WTC11 (cell line): ENCODE measurements at places on chromosomes 1 and 21. TPM values are rescaled to one million over a fixed set of nuclear protein-coding genes. Genes with fewer than 3 reads are reported as not detected.

DNA sequence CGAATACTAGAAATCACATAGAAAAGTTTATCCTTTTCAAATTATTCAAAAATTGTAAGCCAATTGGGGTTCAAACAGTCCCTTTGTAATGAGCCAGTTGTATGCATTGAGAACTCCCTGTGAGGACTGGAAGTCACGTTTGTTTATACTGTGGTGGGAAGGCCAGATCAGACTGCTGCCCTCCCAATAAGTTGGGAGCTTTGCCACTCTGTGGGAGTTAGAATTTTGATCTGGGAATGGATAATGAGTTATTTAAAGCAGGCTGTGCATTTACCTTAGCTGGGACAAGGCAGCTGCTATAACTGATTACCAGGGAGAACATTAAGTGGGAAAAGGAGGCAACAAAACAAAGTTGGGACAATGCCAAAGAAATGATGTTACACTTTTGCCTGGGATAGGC is 178.8 kb downstream of the SDCCAG8 start:
- peaks cover 19% of the 10 kb centered on the region for H3K4me1 ChIP-seq
- H3K4me3 ChIP-seq: no peak overlapping the region
- H3K27ac ChIP-seq: no peak overlapping the region

- no peak overlapping the region for H3K27ac ChIP-seq
- no peaks in the 10 kb centered on the region for H3K27me3 ChIP-seq
- no peak for DNase-seq
Measured at GRCh38 chr1:41440321-41441085, 44.0 kb downstream of the EDN2 start.

Gene MPL
- total RNA-seq: 0.15 to 0.44 TPM (median 0.21 TPM) in 3 replicates

DNA sequence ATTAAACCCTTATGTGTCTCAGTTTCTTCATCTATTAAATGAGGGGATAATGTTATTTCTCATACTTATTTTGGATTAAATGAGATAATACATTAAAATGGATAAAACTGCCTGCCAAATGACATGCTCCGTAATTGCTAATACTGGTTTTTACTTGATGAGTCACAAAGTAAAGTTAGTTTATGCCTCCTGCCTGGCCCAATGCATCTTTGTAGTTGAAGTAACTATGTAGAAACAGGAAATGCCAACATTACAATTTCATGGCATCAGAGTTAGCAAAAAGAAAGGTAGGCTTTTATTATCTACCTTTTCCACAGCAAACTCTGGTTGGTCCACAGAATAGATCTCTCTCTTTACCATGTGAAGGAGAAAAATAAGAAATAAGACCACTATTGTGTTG is 214.5 kb downstream of the TBX15 start:
- H3K4me1 ChIP-seq: no peaks in the 10 kb centered on the region
- no peaks in the 10 kb centered on the region for H3K36me3 ChIP-seq
- H3K4me3 ChIP-seq: no peak overlapping the region
- no peak for DNase-seq
- no peak overlapping the region for H3K27ac ChIP-seq
- H3K27me3 ChIP-seq: no peaks in the 10 kb centered on the region; the same call in 1 of the 2 replicates

Gene OR2T10
- total RNA-seq: not detected in 3 replicates

DNA sequence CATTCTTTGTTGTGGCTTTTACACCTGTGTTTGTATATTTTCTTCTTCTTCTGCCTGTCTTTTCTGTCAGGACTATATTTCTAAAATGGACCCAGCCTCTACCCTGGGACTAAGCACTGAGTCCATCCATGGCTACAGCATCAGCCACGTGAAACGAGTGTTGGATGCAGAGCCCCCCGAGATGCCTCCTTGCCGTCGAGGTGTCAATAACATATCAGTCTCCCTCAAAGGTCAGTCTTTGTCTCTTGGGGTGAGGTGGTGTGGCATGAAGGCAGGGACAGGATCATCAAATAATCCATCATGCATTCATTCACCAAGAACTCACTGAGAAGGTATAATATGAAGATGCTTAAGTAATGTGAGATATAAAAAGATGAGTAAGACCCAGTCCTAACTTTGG is 19.1 kb upstream of the IPO9 start:
- H3K27me3 ChIP-seq: no peaks in the 10 kb centered on the region
- peaks cover 60% of the 10 kb centered on the region for H3K36me3 ChIP-seq
- DNase-seq: no peak
- no peak overlapping the region for H3K4me3 ChIP-seq
- H3K4me1 ChIP-seq: no peaks in the 10 kb centered on the region
- H3K27ac ChIP-seq: no peak overlapping the region

Gene AIRE
- 0.05 to 0.09 TPM in 2 of 3 replicates, not detected in the other for total RNA-seq

DNA sequence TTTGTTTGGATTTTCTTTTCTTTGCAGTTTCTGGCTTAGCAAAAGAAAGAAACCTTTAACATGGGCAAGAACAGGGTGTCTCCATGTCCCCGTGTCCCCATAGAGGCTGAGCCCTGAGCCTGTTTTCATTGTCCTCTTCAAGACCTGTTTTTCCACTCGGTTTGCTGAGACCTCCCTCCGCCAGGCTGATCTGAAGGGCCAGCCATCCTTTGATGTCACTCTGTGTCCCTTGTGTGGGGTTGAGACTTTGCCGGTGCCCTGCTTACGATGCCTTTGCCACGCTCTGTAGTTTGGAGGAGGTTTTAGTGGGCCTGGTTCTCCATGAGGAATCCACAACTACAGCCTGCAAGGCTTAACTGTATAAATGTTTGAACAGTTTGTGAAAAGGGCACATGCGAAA is 23.8 kb downstream of the IFNGR2 start:
- peaks cover 43% of the 10 kb centered on the region for H3K36me3 ChIP-seq
- H3K27me3 ChIP-seq: no peaks in the 10 kb centered on the region
- no peak overlapping the region for H3K4me3 ChIP-seq
- no peak for DNase-seq
- peak overlapping the region; percentile 37; the same call in 1 of the 2 replicates for H3K27ac ChIP-seq
- no peaks in the 10 kb centered on the region for H3K4me1 ChIP-seq

- no peak overlapping the region for H3K27ac ChIP-seq
- no peaks in the 10 kb centered on the region for H3K27me3 ChIP-seq
- peaks cover 2% of the 10 kb centered on the region for H3K4me1 ChIP-seq
- DNase-seq: no peak
Measured at GRCh38 chr1:167013108-167013929, 24.2 kb downstream of the MAEL start.

GRCh38 chr21:31873275-31873695 is 465 bp downstream of the HUNK start:
- H3K27ac ChIP-seq: no peak overlapping the region
- no peak overlapping the region for H3K4me3 ChIP-seq
- H3K27me3 ChIP-seq: peaks cover 47% of the 10 kb centered on the region
- H3K4me1 ChIP-seq: peaks cover 44% of the 10 kb centered on the region

Gene RNU1-1
- 1,028 to 1,267 TPM (median 1,197 TPM) in 3 replicates for total RNA-seq

DNA sequence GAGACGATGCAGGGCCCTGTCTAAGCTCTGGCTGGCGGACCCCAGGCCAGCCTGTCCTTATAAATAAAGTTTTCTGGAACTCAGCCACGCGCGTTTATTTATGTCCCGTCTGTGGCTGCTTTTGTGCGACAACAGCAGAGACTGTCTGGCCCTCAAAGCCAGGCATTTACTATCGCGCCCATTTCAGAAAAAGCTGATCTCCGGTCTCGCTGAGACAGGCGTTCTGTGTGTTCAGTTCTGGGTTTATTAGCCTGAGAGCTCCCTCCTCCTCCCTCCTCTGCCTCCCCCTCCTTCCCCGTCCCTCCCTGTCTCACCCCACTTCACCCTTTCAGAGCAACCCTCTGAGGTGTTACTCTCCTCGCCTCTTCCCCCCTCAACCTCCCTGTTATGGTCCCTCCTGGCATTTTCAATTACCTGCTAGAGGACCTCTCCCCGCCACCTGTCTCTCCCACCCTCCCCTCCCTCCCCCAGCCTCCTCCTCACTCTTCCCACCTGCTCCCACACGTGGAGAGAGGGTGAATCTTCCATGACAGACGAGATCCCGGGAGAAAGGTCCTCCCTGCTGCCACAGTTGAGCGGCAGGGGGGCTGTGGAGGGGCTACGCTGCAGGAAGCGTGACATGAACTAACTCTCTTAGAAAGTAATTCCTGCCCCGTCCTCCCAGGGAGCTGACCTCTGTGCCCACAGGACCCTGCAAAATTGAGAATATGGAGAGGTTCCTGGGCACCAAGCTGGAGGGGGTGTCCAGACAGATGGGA is 59.9 kb downstream of the SPSB1 start:
- H3K4me3 ChIP-seq: no peak overlapping the region
- H3K27me3 ChIP-seq: no peaks in the 10 kb centered on the region; the same call in 1 of the 2 replicates
- peaks cover 12% of the 10 kb centered on the region for H3K4me1 ChIP-seq
- DNase-seq: peak; percentile 53
- H3K36me3 ChIP-seq: no peaks in the 10 kb centered on the region

GRCh38 chr1:228267962-228268880 is 60.4 kb downstream of the OBSCN start:
- no peaks in the 10 kb centered on the region for H3K27me3 ChIP-seq
- H3K4me3 ChIP-seq: no peak overlapping the region
- peaks cover 2% of the 10 kb centered on the region; the same call in 1 of the 2 replicates for H3K36me3 ChIP-seq
- no peak for DNase-seq

Gene PDXK
- total RNA-seq: 116 to 123 TPM (median 120 TPM) in 3 replicates

Gene CR1L
- total RNA-seq: 12.5 to 16.5 TPM (median 13.7 TPM) in 3 replicates

DNA sequence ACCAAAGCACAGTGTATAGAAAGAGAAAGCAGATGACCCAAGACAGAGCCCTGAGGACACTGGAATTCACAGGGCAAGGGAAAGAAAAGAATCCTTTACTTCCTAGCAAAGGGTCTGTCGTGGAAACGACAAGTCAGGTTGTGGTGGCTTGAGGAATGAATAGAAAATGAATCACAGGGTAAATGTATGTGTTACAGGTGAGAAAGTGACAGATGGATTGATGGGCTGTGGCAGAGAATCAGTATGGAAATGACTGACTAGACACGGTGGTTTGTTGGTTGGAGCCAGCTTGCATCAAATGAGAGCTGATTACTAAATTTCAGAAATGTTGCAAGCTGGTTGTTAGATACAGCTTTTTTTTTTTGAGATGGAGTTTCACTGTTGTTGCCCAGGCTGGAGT is 46.9 kb downstream of the PTP4A2 start:
- DNase-seq: no peak
- H3K4me3 ChIP-seq: no peak overlapping the region
- H3K4me1 ChIP-seq: peaks cover 8% of the 10 kb centered on the region
- no peaks in the 10 kb centered on the region for H3K27me3 ChIP-seq
- no peak overlapping the region for H3K27ac ChIP-seq
